ENCODE measurements at places on chromosomes 6 and 20. TPM values are rescaled to one million over a fixed set of nuclear protein-coding genes. Genes with fewer than 3 reads are reported as not detected.

PTCHD4 gene
- polyA plus RNA-seq: 38.7 TPM

ARFGEF3 gene
- polyA plus RNA-seq: 10.4 TPM

DDX43 gene
- polyA plus RNA-seq: not detected

DACT2 gene
- not detected for polyA plus RNA-seq

SIRPB1 gene
- 5.8 TPM for polyA plus RNA-seq

LY6G6C gene
- polyA plus RNA-seq: not detected

HLA-DQA1 gene
- polyA plus RNA-seq: not detected

CABLES2 gene
- 1.8 TPM for polyA plus RNA-seq

ERVFRD-1 gene
- not detected for polyA plus RNA-seq

TRIM40 gene
- polyA plus RNA-seq: not detected

ELOVL4 gene
- polyA plus RNA-seq: 101 TPM

ZBTB46 gene
- 6.3 TPM for polyA plus RNA-seq

COL9A1 gene
- polyA plus RNA-seq: 2.4 TPM

KCNK15 gene
- polyA plus RNA-seq: 2.7 TPM

FAM83C gene
- not detected for polyA plus RNA-seq

RSPH3 gene
- 15.5 TPM for polyA plus RNA-seq

C20orf204 gene
- not detected for polyA plus RNA-seq

LY86 gene
- not detected for polyA plus RNA-seq

CST4 gene
- not detected for polyA plus RNA-seq

TGM2 gene
- not detected for polyA plus RNA-seq

DEFB125 gene
- polyA plus RNA-seq: not detected

EEF1A2 gene
- 15.1 TPM for polyA plus RNA-seq

TAB2 gene
- polyA plus RNA-seq: 15.2 TPM

IFNGR1 gene
- polyA plus RNA-seq: 102 TPM

TBX18 gene
- not detected for polyA plus RNA-seq

KHDC1L gene
- polyA plus RNA-seq: not detected

FAM209B gene
- polyA plus RNA-seq: 0.99 TPM

TBC1D20 gene
- 9.2 TPM for polyA plus RNA-seq

GCNT2 gene
- polyA plus RNA-seq: 4.0 TPM

HLA-DOB gene
- not detected for polyA plus RNA-seq

CTAGE9 gene
- not detected for polyA plus RNA-seq

Data from Purkinje cell (primary cell).